ENCODE measurements at places on chromosomes 11 and 22.

DNA sequence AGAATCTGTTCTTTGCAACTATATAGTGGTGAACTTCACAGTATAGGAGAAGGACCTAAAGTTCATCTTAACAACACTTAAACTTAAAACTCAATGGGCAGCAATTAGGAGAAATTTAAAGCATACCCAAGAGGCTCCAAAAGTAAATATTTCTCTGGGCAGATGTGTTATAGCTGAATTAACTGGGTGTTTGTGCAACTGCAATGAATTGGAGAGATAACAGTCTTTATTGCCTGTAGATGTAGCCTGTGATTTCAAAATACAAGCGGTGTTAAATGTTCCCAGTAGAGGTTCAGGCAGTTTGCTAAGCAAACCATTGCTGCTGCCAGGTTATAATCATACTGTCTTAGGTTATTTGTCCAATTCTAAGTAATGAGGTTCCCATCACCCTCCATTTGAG, 294.1 kb upstream of the MTNR1B start:
- no peak for DNase-seq

- peak; percentile 87 for DNase-seq
Observed at GRCh38 chr11:79440571-79441460, at the start of gene TENM4. TENM4 (minus strand) TSS chr11:79441030; CDS start chr11:79069944, 371,086 bp downstream.

GRCh38 chr11:87076260-87076783, 38.6 kb downstream of the TMEM135 start:
- DNase-seq = no peak

- peak; percentile 95 for DNase-seq
Observed at GRCh38 chr11:110715541-110715940, 3.3 kb upstream of the ARHGAP20 start.

GRCh38 chr11:61761440-61762222, 9.2 kb downstream of the MYRF start:
- DNase-seq = no peak
